ENCODE measurements at places on chromosomes 16 and 17.

GRCh38 chr17:82465023-82465603, 6.6 kb downstream of the NARF start:
- DNase-seq = no peak

DNA sequence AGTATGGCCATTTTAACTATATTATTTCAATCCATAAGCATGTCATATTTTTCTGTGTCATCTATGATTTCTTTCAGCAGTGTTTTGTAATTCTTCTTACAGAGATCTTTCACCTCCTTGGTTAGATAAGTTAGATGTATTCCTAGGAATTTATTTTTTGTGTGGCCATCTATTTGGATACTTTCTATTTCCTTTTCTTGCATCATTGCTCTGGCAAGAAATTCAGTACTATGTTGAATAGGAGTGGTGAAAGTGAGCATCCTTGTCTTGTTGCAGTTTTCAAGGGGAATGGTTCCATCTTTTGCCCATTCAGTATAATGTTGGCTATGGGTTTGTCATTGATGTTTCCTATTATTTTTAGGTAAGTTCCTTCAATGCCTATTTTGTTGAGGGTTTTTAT, 15.1 kb upstream of the ABCA9 start:
- DNase-seq = no peak

DNA sequence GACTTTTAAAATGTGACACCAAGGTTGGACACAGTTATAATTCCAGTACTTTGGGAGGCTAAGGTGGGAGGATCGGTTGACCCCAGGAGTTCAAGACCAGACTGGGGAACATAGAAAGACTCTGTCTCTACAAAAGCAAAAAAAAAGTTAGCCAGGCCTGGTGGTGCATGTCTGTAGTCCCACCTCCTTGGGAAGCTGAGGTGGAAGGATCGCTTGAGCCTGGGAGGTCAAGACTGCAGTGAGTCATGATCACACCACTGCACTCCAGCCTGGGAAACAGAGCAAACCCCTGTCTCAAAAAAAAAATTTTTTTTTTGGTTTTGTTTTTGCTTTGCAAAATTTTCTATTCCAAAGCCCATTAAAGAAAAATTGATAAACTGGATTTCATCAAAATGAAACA, 281.4 kb downstream of the BCAS3 start:
- DNase-seq = no peak

DNA sequence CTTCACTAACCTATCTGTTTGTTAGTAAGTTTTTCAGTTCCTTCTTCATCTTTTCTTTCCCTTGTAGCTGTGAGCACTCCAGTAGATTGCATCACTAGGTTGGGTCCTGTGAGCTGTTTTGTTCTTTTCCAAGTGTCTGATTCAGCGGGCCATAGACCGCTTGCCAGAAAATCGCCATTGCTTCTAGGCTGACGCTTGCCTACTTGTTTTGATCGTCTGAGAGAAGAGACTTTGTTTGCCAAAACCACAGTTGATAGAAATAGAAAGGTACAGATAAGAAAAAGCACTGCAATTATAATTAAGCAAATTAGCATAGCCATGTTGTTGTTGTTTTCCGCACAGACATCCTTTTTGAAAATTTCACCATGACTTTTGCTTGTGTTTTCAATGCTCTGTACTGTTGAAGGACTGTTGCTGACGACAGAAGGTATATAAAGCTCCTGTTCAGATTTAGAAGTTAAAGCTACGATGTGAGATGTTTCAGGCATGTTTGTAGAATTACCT, 3.1 kb downstream of the EVI2A start:
- DNase-seq = no peak

All from NCI-H748 treated with DMSO at 0.1 percent for 48 hours (cell line).